Left ventricle myocardium inferior (tissue), 1 donor: ENCODE measurements at places on chromosomes 6 and 20. TPM values are rescaled to one million over a fixed set of nuclear protein-coding genes. Genes with fewer than 3 reads are reported as not detected.
A peak's percentile ranks its signal among the peaks of the same experiment; 100 is the strongest.

The DDX27 gene
- 14.6 TPM for total RNA-seq

The VIP gene
- 0.55 TPM for total RNA-seq

The SPAG4 gene
- 2.3 TPM for total RNA-seq

The AMD1 gene
- 72.8 TPM for total RNA-seq

- no peak for DNase-seq
Observed at GRCh38 chr6:161963181-161963580, 689.3 kb upstream of the AGPAT4 start.

- no peak for DNase-seq
Observed at GRCh38 chr20:3392756-3393155, 14.7 kb downstream of the DNAAF9 start.

GRCh38 chr20:37151529-37151928 lies 27.6 kb upstream of the RPN2 start:
- no peak for DNase-seq

DNA sequence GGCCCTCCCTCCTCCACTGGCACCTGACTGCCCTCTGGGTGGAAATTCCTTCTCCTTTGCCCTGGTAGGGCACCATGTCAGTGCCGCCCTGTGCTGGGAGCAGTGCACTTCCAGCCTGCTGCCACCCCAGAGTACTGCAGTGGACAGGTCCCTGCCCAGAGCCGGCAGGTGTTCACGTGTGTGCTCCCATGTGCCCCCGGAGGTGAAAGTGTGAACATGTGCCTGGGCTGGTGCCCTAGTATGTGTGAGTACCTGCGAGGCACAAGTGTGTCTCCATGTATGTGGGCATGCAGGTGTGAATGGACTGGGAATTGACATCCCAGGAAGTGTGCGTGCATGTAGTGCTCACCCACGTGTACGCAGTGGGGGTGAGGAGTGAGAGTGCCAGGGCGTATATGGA lies 29.4 kb downstream of the SDCBP2 start:
- DNase-seq: no peak

- no peak for DNase-seq
Observed at GRCh38 chr6:136034422-136034821, 182.9 kb downstream of the PDE7B start.

- no peak for DNase-seq
Observed at GRCh38 chr20:21498195-21498594, 15.7 kb downstream of the NKX2-2 start.

GRCh38 chr6:9398071-9398766 lies 962.9 kb upstream of the SLC35B3 start:
- DNase-seq: peak; percentile 53

GRCh38 chr6:21506126-21506525 lies 87.4 kb upstream of the SOX4 start:
- no peak for DNase-seq

GRCh38 chr6:82248273-82248735 lies 760 bp upstream of the IBTK start:
- no peak for DNase-seq

DNA sequence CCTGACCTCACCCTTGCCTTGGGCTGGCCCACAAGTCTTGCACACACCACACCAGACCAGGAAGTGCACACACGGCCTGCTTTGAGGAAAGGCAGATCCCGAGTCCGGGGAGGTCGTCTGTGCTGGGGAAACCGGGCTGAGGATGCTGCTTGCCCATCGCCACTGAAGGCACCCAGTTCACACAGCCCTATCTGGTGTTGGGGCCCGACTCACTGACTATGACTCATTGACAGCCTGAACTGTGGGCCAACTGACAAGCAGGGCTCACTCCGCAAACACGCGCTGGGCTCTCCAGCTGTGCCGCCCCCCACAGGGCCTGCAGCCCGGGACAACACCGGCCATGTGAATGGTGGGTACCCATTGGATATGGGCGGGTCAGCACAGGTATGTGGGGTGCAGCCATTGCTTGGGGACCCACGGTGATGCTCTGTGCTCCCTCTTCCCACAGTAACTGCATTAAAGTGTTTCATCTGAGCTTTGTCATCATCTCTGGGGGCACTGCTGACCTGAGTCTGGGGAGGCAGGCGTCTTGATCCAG lies 1.6 kb downstream of the SAMD10 start:
- no peak for DNase-seq

GRCh38 chr20:54221996-54222890 lies 14.4 kb downstream of the PFDN4 start:
- DNase-seq: no peak

GRCh38 chr20:39188266-39188765 lies 226.2 kb downstream of the DHX35 start:
- no peak for DNase-seq

DNA sequence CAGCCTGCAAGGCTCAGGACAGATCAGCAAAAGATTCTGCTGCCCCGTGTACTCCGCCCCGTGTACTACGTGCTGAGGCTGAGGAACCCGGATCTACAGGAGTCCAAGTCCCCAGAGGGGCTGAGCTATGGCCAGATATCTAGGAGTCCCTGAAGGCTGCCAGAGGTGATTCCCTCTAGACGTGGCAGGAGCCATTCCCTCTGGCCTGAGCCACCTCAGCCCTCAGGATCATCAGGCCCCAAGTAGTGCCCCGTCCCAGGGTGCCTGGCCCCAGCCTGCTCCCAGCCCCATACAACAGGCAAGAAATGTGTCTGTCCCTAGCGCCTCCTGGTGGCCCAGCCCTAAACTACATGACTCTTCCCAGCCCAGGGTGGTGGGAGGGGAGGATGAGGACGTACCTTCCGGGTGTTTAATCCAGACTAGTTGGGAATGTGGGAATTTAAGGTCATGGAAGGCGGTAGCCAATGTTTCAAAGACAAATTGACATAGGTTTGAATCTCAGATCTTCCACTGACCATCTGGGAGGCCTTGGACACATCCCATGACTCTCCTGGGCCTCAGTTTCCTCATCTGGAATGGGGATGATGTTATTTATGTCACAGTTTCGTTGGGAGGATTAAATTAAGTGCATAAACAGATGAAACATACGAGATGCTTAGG lies 49.4 kb upstream of the PTPN1 start:
- DNase-seq: peak; percentile 89

DNA sequence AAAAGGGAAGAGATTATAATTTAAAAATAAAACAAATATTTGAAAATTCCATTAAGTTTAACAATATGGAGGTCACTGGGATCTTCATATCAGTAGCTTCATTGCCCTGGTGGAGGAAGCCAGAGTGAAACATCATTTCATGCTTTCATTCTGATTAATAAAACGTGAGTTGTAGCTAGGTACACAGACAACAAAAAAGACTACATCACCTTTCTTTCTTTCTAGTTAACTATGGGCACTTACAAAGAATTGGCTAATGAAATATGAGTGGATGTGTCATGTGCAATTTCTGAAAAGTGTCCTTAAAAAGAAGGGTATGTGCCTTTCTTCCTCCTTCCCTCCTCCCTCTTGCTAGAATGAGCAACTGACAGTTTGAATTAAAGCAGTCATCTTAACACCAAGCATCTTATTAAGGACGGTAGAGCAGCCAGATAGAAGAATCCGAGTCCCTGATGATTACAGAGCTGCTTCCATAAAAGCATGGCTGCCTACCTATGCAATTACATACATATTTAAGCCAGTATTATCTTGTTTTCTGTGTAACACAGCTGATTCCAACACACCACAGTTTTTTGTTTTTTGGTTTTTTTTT lies 3.4 kb downstream of the SERAC1 start:
- DNase-seq: no peak

- DNase-seq: no peak
Observed at GRCh38 chr6:119110601-119111548, 32.4 kb upstream of the FAM184A start.

GRCh38 chr6:116877743-116878142 lies 701 bp downstream of the RFX6 start:
- DNase-seq: no peak

DNA sequence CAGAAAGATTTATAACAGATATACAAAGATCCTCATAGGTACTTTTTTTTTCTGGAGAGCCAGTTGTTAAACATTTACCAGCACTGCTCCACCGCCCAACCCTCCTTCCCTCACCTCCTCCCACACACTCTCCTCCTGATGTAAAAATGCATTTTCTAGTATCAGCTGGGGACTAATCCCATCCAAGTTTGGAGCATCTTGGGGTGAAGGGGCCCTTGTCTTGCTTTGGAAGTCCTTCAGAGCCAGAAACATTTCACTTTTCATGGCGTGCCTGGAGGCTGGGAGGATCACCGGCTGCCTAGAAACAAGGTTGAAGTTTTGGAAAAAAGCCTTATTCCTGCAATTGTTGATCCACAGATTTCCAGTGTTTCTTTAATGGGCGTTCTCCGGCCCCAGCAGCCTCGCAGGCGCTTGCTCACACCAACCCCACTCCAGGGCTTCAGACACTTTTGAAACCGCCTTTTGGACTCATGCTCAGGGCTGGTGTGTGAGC lies 165.1 kb upstream of the AFDN start:
- no peak for DNase-seq

- DNase-seq: no peak
Observed at GRCh38 chr20:32366380-32366779, 8.2 kb downstream of the ASXL1 start.

- DNase-seq: no peak
Observed at GRCh38 chr20:45857882-45858216, 435 bp downstream of the ZSWIM3 start.

- no peak for DNase-seq
Observed at GRCh38 chr20:41138475-41139226, 1.3 kb downstream of the PLCG1 start.

DNA sequence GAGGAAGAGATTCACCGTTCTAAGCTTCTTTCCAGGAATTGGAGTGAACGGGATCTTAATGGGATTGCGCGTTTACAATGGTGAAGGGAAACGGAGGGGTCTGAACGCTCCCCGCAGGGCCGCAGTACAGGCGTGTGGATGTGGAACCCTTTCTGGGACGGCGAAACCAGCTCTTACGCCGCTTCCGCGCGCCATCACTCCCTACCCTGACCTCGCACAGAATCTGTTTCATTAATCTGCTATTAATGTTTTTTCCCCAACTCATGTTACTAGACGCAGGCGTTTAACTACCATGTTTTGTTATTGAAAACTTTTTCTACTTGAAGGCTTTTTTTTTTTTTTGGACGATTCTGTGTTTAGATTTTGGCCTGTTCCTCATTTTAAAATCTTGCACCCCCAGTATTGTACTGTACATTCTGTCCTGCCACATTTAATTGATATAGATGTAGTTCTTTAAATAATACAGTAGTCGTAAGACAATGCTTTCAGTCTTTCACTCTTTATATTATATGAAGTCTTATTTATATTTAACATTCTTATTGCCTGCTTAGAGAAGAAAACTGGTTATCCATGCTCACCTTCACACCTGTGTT lies 696 bp upstream of the SUPT3H start:
- peak; percentile 45 for DNase-seq

DNA sequence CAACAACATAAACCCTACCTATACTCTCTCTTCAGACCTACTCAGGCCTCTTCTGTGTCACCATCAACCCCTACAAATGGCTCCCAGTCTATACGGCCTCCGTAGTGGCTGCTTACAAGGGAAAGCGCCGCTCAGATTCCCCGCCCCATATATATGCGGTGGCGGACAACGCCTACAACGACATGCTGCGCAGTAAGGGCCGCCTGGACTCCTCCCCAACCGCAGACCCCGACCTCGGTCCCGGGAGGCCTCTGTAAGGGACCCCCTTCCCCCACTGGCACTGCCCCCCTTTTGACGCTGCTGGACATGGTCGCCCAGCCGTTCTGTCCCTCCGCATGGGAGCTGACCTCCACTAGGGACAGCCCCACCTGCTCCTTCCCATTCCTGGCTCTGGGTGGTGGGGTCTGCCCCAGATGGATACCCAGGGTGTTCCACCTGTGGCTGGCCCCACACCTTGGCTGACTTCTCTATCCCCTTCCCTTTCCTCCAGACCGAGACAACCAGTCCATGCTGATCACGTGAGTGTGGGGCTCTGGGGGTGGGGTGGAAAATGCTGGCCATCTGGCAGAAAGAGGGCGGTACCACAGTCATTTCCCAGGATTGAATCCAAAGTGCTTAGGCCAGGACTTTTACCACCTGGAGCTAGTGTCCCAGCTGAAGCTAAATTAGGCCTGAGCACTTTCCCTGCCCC lies 25.0 kb downstream of the MYH7B start:
- DNase-seq: peak; percentile 61

DNA sequence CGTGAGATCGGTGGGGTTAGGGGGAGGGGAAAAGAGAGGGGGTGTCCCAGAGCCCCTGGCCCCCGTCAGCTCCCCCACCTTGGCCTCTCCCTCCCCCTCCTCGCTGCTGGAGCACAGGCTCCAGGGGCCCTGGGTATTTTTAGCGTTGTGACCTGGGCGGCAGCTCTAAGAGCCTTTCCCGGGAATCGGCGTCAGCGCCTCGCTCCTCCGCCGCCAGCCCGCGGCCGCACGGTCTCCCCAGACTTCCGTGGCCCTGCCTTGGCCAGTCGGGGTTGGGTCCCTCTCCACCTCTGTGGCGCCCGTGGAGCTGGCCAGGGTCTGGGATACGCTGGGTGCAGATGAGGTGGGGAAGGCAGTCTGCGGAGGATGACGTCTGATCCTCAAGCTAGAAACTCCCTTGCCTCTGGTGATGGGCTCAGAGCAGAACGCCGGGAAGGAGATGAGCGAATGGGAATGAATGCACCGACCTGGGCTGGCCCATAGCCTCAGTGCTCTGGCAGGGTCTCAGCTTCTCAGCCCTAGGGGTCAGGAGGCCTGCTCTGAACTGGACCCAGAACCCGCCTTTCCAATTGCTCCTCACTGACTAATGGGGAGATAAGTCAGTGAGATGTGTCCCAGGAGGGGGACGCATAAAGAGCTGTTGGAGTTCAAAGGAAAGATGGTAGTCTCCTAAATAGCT lies 883 bp upstream of the DBNDD2 start:
- peak; percentile 65 for DNase-seq

DNA sequence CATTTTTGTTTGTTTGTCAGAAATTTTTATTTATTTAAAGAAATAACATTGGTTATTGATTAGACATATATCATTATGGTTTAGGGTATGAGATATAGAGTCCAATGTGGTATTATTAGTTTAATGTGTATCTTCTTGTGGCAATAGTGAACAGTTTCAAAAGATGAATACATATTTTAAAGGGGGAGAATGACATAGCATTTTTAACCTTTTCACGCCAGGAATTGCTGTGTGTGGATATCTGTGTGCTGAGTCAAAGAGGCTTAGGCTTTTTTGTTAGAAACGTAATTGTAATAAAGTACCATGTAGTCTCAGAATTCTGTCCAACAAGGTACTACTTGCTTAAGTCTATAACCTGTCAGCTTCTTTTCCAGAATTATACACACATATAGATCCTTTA lies 451.6 kb downstream of the ADGRB3 start:
- DNase-seq: no peak
